ENCODE measurements at places on chromosomes 3 and 15.

- no peak for DNase-seq
Observed at GRCh38 chr3:14377838-14378169, 24.6 kb upstream of the SLC6A6 start.

DNA sequence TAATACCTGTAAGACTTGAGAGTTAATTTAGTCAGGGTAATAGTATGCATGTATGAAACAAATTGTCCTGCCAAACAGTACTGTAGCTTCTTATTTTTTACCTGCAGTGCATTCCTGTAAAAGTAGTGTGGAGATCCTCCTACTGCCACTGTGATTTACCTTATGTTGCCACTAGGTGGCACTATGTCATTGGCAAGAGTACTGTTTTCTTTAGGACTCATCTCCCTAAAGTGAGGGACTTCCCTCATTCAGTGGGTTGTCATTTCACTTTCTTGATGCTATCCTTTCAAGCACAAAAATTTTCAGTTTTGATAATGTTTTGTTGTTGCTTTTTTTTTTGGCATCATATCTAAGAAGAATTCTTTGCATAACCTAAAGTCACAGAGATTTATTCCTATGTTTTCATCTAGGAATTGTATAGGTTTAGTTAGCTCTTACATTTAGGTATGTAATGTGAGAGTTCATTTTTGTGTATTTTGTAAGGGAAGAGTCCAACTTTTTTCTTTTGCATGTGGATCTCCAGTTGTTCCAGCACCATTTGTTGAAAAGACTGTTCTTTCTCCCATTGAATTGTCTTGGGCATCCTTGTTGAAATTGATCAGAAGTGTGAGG, 105.7 kb downstream of the AKAP13 start:
- DNase-seq: peak; percentile 40

GRCh38 chr3:105345156-105345555, 21.6 kb upstream of the ALCAM start:
- no peak for DNase-seq

DNA sequence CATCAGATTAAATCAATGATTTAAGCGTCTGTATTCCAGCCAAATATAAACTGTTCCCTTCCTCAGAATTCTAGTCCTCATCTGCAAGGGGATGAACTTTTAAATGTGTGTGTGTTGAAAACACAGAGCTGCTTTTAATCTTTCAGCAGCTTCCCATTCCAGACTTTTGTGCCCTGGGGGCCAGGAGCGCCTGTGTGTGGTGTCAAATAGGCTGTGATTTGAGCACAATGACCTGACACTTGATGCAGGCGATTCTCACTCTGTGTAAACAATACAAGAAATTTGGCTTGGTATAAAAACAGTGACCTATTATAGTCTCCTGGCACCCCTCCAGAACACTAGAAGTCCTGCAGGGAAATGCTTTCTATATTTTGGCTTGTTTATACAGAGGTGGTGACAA, 274.6 kb upstream of the ROPN1 start:
- no peak for DNase-seq

DNA sequence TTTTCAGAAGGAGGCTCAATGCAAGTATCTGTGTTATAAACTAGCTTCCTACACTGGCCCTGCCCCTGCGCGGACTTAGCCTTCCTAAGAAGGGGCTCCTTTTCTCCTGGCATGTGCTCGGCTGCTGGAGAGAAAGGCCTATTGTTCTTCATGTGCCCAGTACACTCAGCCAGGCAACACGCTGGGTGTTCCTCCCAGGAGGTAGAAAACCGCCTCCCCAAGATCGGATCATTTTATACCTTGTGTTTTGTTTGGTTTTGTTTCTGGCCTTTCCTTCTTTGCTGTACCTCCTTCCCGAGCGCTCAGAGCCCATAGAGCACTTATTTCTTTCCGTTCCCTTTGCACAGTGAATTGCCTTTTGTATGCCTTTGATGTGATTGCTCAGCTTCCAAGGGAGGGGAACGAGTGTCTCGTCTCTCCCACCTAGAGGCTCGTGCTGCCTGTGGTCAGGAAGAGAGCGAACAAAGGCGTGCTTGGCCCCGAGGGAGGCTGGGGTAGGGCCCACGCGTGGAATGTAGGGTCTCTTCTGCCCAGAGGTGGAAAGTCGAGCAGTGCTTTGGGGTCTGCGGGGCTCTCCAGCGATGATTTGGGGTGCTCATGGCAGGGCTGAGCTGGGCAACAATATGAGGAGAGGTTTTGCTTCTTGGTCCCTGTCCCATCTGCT, 30.0 kb downstream of the CCNL1 start:
- peak; percentile 65 for DNase-seq

GRCh38 chr3:173993299-173993698, 595.8 kb downstream of the NLGN1 start:
- DNase-seq: no peak

DNA sequence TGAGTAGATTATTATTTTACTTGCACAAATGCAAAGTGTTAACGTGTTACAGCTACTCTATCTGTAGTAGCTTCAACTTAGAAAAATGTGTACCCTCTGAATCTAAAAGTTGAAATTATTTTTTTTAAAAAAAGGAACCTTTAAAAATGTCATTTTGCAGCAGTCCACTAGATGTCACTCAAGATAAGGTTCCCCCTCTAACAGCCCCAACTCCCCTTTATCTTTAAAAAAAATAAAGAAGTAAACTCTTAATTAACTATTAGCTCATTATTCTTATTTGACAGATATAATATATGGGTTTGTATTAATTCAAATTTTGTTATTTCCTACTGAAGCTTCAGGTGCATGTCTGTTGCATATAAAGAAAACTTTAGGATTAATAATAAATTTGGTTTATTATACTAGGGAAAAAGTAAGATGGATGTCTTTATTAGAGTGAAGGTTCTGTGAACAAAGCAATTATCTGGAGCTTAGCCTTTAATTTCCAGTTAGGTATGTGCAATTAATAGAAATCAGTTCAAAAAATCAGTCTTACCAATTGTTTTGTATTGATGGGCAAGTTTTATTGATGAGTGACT, 288.5 kb downstream of the VGLL3 start:
- no peak for DNase-seq

DNA sequence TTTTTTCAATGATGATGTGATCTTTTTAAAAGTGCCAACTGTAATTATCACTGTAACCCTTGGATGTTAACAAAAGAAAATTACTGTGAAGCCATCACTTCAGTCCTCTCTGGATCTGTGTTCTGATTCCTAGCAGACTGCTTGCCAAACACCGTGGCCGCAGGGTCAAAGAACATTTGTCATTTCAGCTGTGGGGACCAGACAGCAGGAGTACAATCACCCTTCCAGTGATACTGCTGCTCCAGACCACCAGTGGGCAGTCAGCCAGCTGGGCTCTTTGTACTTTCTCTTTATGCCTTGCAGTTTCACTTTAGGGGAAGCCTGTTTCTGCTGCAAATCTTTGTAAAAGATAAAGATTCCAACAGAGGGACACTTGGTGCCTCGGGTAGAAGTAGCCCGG, 770.0 kb downstream of the GRM7 start:
- no peak for DNase-seq

DNA sequence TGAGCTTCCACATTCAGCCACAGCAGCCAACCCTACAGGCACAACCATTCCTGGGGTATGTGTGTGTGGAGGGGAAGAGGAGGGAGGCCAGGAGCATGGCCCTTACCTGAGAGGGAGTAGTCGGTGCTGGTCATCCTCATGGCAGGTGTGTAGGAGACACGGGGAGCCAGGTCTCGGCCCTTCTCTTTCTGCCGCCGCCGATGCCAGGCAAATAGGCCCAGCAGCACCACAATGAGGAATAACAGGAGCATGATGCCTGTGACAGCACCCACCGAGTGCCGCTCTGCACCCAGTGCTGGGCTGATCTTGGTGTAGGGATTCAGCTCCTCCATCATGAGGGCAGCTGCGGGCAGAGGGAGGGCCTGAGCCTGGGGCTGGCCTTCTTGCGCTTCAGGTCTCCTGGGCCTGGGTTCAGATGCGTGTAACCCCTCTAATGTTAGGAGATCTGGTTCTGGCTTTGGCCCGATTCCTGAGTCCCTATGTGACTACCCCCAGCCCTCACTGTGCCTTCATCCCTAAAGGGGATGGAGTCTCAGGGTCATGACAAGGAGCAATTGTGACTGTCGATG, 44.4 kb downstream of the RAB11A start:
- DNase-seq: no peak

GRCh38 chr3:170109579-170110293, 71.8 kb downstream of the PHC3 start:
- no peak for DNase-seq

- no peak for DNase-seq
Observed at GRCh38 chr3:54957711-54958110, 29.9 kb upstream of the LRTM1 start.

DNA sequence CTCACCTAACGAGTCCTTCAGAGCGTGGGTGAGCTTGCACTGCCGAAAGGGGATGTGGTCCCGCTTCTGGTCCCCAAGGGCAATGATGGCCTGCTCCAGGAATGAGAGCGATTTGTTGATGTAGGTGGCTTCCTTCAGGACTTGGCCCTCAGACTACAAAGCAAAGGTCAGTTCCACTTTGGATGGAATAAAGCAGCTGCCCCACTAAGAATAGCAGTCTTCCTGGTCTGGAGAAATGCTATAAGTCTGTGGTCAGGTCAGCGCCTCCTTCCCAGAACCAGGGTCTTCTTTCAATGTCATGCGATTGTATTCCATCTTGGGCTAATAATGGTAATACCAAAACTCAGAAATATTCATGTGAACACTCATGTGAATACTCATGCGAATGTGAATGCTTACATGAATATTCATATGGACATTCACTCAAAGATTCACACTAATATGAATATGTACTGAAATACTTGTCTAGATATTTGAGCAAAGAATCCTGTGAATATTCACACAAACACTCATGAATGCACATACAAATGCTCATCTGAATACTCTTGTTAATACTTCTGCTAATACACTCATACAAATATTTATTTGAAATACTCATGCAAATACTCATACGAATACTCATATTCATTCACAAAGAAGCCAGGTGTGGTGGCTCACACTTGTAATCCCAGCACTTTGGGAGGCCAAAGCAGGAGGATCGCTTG, 16.7 kb downstream of the KIF9 start:
- DNase-seq: no peak

DNA sequence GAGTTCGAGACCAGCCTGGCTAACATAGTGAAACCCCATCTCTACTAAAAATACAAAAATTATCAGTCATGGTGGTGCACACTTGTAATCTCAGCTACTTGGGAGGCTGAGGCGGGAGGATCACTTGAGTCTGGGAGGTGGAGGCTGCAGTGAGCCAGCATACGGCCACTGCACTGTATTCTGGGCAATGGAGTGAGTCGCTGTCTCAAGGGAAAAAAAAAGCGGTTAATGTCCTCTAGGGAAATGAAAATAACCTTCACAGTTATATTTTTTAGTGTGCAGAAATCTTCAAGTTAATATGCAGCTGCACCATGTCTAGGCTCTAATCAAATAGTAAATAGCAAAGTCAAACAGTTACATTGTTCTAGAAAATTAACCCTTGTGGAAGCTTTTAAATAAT, 14.8 kb downstream of the CEP19 start:
- DNase-seq: no peak

DNA sequence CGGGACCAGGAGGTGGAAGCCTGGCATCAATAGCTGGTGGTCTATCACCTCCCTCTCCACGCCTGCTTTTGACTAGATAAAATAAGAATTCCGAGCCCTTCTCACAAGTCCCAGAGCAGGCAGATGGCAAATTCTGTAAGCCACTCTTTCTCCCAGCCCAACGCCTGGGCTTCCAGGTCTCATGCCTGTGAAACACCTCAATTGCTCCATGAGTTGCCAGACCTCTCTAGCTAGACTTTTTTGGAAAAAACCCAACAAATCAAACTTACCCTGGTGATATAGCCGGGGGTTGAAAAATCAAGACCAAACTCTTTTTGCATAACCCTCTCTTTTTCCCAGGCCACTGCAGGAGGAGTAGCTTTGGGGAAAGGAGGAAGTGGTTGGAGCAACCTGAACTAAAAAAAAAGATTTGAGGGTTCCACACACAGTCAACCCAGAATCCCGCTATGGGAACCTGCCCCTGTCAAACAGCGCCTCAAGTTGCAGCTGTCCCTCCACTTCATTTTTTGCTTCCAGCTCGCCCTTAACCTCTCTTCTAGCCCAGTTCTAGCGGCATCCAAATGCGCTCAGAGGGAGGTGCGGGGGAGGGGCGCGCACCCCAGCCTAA, 7.0 kb downstream of the BHLHE40 start:
- no peak for DNase-seq

- no peak for DNase-seq
Observed at GRCh38 chr15:61441891-61442290, 212.8 kb upstream of the RORA start.

DNA sequence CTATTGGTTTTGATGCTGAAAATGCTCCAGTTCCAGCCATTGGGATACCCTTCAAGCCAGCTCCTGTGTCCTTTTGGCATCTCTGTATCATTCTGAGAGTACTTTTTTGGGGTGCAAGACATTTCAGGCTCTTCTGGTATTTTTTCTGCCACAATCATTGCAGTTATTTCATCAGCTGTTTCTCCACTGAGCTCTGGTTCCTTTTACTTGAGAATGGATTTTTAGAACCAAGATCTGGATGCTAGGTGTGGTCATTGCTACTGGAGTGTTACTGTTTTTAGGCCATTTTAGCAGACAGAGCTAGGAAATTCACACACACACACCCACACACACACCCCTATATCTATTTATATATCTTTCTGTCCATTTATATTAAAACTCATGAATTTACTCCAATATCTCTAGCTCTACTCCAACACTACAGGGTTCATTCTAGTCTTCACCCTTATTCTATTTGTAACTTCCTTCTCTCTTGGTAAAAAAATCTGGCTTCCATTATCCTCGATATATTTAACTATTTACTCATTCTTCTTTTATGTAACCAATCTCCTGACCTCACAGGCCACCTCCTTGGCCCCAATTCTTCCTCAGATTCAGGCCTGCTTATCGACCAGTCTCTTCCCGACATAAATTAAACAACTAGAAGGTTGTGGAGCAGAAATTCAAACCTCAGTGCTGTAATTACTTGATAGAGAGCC, 17.0 kb downstream of the SLC35G2 start:
- DNase-seq: no peak

DNA sequence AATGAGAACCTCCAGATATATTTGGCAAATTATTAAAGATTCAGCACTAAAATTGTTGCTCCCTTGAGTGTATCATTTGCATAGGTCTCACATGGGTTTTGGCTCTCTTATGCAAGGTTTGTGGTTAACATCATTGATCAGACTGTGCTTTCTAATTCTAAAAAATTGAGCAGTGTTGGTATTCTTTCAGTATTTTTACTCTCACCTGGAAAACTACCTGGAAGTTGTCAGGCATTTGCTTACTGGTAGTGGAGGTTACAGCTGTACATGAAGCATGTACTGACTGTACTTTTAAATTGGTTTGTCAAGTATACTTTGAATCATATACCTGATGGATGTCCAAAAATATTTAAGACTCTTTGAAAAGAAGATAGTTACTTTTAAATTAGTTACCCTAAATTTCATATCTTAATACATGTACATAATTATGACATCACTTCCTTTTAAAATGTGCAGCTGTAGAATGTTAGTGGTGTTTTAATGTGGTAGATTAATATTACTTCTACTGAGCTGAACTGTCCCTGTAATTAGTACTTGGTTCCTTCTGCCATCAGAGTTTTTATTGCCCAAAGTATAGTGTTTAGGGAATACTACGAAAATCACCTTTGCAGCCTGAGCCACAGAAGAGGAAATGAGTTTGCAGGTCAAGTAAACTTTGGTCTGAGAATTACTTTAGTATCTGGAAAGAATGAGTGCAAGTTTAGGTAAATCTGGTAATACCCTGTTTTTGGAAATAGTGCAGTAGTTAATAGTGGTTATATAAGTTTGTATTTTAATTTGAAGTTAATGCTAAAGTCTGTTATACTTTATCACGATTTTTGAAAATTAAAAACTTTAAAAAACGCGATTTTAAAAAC, 2.8 kb downstream of the CHD2 start:
- DNase-seq: no peak

- DNase-seq: no peak
Observed at GRCh38 chr3:125148836-125149235, 63.7 kb downstream of the SLC12A8 start.
